ENCODE measurements at places on chromosomes 13 and 19. TPM values are rescaled to one million over a fixed set of nuclear protein-coding genes. Genes with fewer than 3 reads are reported as not detected.

The APOC1 gene
- 8.0 TPM for total RNA-seq

The FAM216B gene
- 0.26 TPM for total RNA-seq

The ICAM4 gene
- total RNA-seq: 1.8 TPM

The C1QTNF9B gene
- total RNA-seq: 0.83 TPM

The ADGRE2 gene
- under 0.01 TPM for total RNA-seq

The ZFP30 gene
- total RNA-seq: 23.0 TPM

The KLK3 gene
- not detected for total RNA-seq

The PEAK3 gene
- total RNA-seq: not detected

The ZNF563 gene
- total RNA-seq: 5.3 TPM

The CLPTM1 gene
- 46.7 TPM for total RNA-seq

The PAF1 gene
- total RNA-seq: 38.8 TPM

All from fibroblast of lung (primary cell).